ENCODE measurements at places on chromosomes 3 and 15. TPM values are rescaled to one million over a fixed set of nuclear protein-coding genes. Genes with fewer than 3 reads are reported as not detected.

Gene ALG1L2
- total RNA-seq = not detected

Gene ICE2
- total RNA-seq = 43.5 TPM

Gene TRAT1
- total RNA-seq = 0.28 TPM

Gene PLCH1
- 0.11 TPM for total RNA-seq

Gene CCR9
- not detected for total RNA-seq

Gene TRIM42
- total RNA-seq = not detected

Gene ATP8B4
- 8.1 TPM for total RNA-seq

Gene ATP2C1
- total RNA-seq = 52.7 TPM

DNA sequence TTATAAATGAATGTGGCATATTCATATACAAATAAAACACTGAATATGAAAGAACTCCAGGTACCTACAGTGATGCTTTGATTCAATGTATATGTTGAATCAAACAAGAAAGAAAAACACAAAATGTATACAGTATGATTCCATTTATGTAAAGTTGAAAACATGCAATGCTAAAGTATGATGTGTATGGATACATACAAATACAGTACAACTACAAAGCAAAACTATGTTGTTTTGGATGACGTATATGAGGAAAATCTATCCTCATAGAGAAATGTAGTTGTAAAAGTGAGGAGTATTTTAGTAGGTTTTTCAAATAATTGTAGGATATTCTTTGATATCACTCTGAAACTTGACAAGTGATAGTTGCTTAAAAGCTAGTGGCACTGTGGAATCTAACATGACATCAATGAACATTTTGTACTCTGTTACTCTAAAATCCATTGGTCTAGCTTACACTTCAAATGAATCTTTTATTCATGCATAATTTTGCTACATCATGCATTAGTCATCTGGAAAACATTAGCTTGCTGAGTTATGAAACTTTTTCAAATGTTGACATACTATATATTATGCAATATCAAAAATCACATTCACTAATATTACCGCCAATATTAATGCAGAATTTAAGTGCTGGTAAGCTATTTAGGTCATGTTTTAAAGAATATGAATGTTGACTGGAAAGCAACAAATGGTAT lies 278.1 kb upstream of the CHRNA7 start:
- DNase-seq = no peak

GRCh38 chr3:142596726-142597088 lies 514 bp downstream of the PLS1 start:
- no peak for DNase-seq

GRCh38 chr3:167863811-167864551 lies 128.5 kb downstream of the SERPINI1 start:
- DNase-seq = no peak

DNA sequence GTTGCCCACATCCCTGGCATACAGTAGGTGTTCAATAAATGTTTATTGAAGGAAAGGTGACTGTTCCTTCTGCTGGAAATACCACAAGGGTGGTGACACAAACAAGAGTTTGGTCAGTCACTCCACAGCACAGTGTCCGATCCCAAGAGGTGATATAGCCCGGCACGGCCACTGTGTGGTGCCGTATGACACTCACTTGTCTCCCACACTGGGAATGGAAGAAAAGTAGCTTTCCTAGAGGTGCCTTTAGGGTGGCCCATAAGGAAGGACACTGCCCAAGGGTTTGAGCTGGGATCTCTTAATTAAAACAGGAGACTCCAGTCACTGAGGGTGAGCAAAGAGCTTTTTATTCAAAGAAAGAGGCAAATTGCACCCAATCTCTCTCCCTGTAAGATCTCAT lies 40.5 kb downstream of the TGM4 start:
- no peak for DNase-seq

DNA sequence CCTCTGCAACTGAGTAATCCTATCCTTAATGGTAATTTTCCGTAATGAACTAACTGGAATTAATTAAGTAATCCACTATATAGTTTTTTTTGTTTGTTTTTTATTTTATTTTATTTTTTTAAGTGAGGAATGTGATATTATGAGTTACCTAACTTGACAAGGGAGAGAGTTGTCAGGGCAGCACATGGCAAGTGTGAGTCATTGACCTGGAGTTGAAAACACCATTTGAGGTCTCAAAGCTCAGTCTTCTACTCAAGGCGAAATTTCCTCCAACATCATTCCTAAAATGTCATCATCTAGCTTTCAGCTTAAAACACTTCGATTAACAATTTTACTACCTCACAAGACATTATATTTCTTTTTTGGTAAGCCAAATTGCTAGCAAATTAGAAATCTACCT lies 87.8 kb downstream of the NECTIN3 start:
- DNase-seq = no peak

GRCh38 chr3:189718215-189718614 lies 87.0 kb downstream of the TP63 start:
- no peak for DNase-seq

GRCh38 chr3:74630602-74631001 lies 16.1 kb upstream of the CNTN3 start:
- no peak for DNase-seq

GRCh38 chr3:99711351-99711750 lies 73.0 kb downstream of the COL8A1 start:
- DNase-seq = no peak

- DNase-seq = no peak
Observed at GRCh38 chr15:59379531-59379930, 6.9 kb upstream of the MYO1E start.

DNA sequence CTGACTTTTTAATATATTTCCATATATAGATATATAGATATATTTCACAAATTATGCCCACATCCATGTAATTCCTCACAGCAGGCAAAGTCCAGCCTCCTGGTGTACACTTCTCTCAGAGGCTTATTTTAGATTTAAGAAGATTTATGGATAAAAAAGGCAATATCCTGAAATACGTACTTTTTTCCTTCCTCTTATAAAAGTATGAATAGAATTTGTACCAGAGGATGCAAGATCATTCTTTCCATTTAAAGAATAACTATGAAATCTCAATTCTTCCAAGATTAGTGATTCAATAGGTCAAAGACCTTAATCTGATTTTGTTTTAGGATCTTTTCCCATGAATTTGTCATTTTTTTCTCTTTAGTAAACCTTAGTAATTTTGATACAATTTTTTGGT lies 597.9 kb upstream of the TBL1XR1 start:
- DNase-seq = no peak

- peak; percentile 70 for DNase-seq
Observed at GRCh38 chr3:141471160-141471559, 15.7 kb upstream of the RASA2 start.

DNA sequence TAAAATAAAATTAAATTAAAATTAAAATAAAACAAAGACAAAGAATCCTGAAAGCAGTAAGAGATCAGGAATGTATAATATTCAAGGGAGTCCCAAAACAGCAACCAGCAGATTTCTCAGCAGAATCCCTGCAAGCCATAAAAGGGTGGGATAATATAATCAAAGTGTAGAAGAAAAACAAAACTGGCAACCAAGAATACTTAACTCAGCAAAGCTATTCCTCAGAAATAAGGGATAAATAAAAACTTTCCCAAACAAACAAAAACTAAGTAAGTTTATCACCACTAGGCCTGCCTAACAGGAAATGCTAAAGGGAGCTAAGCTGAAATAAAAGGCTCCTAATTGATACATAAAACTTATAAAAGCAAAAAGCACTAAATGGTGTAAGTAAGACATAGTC lies 29.8 kb downstream of the THBS1 start:
- DNase-seq = no peak

GRCh38 chr3:12586403-12586802 lies 29.5 kb downstream of the MKRN2 start:
- DNase-seq = no peak

- DNase-seq = no peak
Observed at GRCh38 chr15:63238796-63239195, 38.6 kb upstream of the APH1B start.

DNA sequence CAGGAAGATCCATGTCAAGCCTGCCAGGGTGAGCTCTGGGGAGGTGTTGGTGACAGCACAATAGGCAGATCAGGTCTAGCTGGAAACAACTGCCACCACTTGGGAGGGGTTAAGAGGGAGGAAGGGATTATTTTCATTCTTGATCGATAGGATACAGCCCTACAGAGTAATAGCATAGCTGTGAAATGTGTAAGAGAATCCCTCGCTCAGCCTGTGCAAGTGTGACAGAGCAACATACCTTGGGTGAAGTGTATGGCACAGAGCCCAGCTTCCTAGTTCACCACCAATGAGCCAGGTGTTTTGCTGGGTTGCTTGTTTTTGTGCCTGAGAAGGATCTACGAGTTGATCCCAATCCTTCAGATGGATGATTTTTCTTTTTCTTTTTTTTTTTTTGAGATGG lies 9.2 kb upstream of the DCUN1D1 start:
- DNase-seq = no peak

DNA sequence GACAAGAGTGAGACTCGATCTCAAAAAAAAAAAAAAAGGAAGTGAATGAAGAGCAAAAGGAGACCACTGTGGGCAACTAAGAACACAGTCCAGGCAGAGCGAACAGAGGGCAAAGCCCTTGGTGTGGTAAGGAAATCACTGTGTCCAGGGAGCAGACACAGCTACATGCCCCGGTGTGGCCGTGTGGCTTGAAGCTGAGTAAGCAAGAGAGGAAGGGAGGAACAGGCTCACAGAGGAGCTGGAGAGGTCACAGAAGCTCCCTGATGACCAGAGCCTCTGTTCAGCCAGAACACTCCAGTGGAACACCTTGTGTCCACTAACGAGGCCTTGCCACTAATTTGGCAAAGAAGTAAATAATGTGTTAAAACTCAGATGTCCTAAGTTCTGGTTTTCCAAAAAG lies 60.6 kb upstream of the GATA2 start:
- DNase-seq = no peak

DNA sequence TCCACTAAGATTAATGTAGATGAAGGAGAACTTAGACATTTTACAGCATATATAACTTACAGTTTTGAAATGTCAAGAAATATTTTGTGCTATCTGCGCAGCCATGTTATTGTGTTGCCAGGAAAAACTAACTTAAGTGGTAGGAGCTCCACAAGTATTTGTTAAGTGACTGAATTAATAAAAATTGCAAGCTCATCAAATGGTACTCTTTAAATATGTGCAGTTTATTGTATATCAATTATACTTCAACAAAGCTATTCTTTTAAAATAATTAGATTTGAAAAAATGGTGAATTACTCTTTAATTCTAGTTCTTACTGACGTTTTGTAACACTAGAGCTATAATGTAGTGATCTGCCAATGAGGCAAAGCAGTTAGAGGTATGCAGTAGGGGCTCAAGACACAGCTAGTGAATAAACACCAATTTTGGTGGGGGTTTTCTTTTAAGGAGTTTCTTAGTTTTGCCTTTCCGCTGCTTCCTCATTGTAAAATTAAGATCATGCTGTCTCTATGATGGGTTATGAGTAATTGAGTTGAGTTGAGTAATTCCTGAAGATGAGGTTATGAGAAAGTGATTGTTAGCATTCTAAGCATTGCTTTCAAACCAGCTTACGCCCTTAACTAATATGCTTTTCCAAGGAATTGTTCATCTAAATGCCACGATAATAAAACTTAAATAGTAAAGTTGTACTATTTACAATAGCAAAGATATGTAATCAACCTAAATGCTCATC lies 10.9 kb upstream of the LXN start:
- no peak for DNase-seq

GRCh38 chr3:58388550-58389091 lies 45.0 kb downstream of the PDHB start:
- DNase-seq = no peak

DNA sequence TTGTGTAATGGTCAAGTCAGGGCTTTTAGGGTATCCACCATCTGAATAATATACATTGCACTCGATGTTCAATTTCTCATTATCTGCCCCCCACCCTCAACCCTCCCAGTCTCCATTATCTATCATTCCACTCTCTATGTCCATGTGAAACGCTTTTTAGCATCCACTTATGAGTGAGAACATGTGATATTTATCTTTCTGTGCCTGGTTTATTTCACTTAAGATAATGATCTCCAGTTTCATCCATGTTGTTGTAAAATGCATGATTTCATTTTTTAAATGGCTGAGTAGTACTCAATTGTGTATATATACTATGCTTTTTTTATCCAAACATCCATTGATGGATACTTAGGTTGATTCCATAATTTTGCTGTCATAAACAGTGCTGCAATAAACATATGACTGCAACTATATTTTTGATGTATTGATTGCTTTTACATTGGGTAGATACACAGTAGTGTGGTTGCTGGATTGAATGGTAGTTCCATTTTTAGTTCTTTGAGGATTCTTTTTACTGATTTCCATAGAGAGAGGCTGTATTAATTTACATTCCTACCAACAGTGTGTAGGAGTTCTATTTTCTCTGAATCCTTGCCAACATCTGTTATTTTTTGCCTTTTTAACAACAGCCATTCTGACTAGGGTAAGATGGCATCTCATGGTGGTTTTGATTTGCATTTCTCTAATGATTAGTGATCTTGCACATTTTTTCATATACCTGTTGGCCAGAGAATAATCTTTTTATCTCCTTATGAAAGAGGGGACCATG lies 332.9 kb upstream of the TGFBR2 start:
- DNase-seq = no peak

DNA sequence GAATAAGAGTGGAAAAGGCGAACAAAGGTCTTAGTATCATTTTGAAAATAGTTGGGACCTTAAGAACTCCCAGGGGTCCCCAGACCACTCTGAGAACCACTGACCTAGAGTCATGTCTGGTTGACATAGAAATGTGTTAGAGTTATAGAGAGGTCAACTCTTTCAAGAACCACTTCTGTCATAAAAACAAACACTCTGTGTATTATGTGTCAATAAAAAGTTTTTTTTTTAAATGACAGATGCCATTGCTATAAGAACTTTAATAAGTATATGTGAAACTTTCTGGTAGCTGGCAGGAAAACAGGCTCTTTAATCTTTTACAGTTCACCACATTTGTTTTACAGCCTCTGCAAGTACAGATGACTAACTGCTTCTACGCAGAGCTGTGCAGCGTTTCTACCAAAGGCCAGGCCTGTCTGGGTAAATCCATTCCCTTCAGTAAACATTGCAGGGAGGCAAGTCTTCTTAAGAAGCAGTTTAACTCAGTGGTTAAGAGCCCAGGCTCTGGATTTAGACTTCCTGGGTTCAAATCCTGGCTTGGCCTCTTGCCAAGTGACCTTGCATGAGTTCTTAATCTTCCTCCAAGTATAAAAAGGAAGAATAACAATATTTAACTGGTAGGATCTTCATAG lies 56.6 kb downstream of the RFTN1 start:
- peak; percentile 17 for DNase-seq

DNA sequence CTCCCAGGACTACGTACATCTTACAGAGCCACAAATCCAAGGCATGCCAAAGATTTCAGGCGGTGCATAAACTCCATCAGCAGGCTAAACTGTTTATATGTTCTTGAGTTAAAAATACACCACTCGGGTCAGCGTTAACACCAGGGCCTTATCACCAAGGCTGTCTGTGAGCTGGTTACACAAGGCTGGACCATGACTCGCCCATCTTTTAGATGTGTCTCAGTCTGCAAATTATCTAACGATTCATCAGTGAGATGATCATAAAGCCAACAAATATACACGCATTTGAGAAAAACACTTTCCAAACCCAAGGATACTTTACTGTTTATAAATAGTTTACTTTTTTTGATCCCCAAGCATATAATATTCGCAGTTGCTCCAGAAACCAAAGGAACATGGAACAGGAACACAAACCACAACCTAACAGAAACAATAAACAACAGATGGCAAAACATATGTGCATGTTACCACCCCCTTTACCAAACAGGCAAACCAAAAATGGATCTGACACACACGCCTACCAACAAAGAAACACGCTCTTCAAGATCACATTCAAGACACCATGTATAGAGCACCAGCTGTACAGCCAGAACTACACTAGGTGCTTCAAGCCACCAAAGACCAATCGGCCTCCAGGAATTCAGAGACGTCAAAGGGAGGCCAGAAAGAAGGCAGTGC lies 15.4 kb downstream of the LRIG1 start:
- no peak for DNase-seq

GRCh38 chr15:62566248-62566647 lies 401.2 kb upstream of the C2CD4B start:
- no peak for DNase-seq

Measured in adrenal gland (tissue), 19 donors.